Testis (tissue), 5 donors: ENCODE measurements at places on chromosomes 2 and 18. TPM values are rescaled to one million over a fixed set of nuclear protein-coding genes. Genes with fewer than 3 reads are reported as not detected.

The CDH2 gene
- 98.6 TPM for polyA plus RNA-seq

The PDCD1 gene
- 0.47 TPM for polyA plus RNA-seq

DNA sequence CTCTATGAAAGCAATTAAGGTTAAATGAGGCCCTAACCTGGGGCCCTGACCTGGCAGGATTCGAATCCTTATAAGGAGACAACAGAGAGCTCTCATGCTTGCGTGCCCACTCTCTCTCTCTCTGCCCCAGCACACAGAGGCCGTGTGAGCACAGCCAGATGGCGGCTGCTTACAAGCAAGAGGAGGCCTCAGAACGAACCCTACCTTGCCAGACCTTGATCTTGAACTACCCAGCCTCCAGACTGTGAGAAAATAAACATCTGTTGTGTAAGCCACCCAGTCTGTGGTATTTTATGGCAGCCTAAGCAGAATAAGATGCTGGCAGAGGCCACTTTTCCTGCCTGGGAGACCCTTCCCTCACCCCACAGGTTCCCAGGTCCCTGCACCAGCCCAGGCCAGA, 5.2 kb upstream of the UBE2F start:
- no peak for DNase-seq

GRCh38 chr2:240947176-240947575, 41.0 kb downstream of the CROCC2 start:
- peak; percentile 6 for DNase-seq

GRCh38 chr2:190315273-190315672, 4.4 kb downstream of the HIBCH start:
- no peak for DNase-seq

- DNase-seq = peak; percentile 63
These were observed 12.3 kb upstream of the PTMA start for GRCh38 chr2:231696004-231696367.

The CABLES1 gene
- polyA plus RNA-seq = 6.2 TPM

- no peak for DNase-seq
These were observed 174.8 kb upstream of the COPS8 start for GRCh38 chr2:236910781-236911495.

The GCG gene
- not detected for polyA plus RNA-seq

GRCh38 chr2:206379886-206380285, 63.4 kb upstream of the ADAM23 start:
- DNase-seq = no peak

DNA sequence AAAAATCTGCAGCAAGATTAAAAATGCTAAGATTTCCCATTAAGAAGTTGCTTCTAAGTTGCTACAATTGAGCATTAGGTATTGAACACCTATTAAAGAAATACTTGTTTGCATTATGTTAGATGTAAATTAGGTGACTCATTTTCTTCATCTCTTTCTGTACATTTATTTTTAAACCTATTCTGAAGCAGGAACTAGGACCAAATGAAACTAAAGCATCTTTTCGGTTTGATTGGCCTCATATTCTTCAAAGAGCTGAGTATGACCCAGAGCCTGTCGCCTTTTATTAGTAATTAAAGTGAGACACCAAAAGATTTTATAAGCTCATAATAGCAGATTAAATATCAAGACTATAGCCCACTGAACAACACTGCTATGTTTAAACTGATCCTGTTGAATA, 83.4 kb upstream of the ZEB2 start:
- no peak for DNase-seq

- no peak for DNase-seq
These were observed 51.8 kb downstream of the TTC21B start for GRCh38 chr2:165901620-165902298.

DNA sequence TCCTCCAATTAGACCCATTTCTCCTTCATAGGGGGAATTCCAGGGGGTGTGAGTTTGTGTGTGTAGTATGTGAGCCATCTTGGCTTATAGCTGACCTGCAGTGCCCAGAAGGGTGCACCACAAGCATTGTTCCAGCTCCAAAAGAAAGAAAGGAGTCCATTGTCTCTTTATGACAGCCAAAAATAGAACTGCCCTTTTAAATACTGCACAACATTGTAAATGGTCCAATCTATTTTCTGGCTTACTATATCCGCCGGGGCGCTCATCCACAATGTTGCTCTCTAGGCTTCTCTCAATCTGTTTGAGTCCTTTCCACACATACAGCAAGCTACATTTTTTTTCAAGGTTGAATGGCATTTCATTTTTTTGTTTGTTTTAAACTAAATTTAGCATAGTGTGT, 517.5 kb downstream of the STK39 start:
- DNase-seq = no peak

The CPSF3 gene
- 112 TPM for polyA plus RNA-seq

DNA sequence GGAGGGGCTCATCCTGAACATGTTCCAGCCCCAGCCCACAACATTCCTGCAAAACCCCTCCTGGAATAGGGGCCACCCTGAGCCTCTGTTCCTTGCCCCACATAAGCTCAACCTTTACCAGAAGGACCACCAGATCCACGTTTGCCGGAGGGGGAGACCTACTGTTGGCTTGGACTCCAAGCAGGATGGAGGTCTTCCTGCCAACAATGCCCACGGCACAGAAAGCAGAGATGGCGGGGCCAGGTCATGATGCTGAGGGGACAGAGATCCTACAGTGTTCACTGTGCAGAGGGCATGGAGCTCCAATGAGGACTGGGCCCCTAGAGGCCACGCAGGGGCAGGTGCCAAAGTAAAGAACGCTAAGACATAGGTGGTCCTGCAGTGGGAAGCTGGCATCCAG, 98.5 kb upstream of the RAB6C start:
- no peak for DNase-seq

GRCh38 chr2:8571792-8572499, 109.9 kb upstream of the ID2 start:
- no peak for DNase-seq

- no peak for DNase-seq
These were observed 135.0 kb upstream of the RIOK3 start for GRCh38 chr18:23317975-23318675.

DNA sequence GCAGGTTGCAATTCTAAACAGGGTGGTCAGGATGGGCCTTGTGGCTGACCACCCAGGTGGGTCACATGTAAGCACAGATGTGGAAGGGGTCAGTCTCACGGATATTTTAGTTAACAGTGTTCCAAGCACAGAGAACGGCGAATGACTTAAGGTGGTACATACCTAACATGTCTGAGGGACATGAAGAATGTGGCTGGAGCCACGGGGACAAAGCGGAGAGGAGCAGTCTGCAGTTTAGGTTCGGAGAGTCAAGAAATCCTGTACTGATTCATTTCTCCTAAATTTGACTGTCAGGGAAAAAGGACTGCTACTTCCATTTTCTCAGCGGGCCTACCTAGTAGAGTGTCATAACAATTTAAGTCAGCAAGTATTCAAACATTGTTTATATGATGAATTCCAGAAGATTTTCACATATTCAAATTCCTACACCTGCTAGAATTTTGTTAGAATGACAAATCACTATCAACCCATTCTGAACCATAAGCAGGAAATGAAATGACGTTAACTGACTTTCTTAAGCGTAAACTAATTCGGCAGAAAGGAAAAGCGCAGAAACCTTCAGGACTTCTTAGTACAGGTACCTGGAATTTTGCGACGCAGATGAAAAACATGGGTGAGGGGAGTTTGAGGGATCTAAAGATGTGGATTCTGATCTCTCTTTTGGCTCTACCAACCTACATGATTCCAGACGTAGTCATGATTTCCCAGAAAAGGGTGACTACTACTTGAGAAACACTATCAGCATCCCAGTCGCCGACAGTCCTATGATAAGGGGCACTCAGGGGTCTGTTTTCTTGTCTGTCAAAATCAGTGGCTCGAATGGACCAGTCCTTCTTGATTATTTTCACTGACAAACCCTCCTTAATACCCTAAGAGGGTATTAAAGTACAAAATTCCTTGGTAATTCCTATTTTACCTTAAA, 41.3 kb downstream of the PTPN2 start:
- no peak for DNase-seq

The EGR4 gene
- 4.6 TPM for polyA plus RNA-seq

DNA sequence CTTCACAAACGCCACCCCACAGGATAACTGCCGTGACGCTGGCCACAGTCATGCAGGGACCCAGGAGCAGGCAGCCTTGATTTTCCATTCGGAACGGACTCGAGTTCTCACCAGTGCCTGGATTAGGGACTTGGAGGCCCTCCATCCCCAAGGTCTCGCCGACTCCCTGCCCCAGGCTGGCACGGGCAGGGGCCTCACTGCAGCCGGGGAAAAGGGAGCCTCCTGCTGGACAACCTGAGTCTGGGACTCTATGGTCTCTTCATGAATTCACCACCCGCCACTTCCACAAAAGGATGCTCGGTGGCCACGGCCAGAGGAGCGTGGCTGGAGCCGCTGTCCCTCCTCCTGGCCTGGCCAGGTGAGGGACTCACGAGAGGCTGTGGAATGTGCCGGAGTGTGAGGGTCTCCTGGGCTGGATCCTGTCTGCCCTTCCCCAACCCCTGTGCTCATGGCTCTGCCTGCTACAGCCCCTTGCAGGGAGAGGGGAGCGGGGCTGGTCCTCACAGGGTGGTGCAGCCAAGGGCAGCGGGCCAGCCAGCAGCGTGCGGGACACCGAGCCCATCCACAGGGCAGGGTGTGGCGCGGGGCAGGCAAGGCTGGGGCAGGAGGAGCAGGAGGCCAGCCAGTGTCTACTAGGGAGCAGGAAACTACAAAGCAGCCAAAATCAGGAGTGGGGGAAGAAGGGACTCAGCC, 42.3 kb downstream of the AQP12A start:
- no peak for DNase-seq

GRCh38 chr2:27823569-27823968, 52.0 kb downstream of the MRPL33 start:
- no peak for DNase-seq

- no peak for DNase-seq
These were observed 208.1 kb upstream of the KLHL14 start for GRCh38 chr18:32980896-32981295.

DNA sequence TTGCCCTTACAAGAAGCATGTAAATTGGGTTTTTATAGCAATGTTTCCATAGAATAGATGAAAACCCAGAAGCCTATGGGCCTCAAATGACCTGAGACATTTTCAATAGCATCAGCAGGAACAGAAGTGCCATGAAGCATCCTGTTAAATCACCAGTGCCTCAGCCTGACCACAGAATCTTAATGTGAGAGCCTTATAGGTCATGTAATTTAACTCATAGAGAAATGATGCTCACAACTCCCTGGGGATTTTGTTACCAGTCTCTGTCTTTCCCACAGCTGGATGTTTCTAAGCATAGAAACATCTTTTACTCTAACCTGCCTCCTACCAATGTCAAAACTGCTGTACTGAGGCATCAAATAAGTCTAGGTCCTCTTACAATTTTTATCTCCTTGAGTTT, 295.8 kb upstream of the ACVR2A start:
- no peak for DNase-seq

- peak; percentile 17 for DNase-seq
These were observed 146.4 kb downstream of the FTCDNL1 start for GRCh38 chr2:199704358-199705238.

DNA sequence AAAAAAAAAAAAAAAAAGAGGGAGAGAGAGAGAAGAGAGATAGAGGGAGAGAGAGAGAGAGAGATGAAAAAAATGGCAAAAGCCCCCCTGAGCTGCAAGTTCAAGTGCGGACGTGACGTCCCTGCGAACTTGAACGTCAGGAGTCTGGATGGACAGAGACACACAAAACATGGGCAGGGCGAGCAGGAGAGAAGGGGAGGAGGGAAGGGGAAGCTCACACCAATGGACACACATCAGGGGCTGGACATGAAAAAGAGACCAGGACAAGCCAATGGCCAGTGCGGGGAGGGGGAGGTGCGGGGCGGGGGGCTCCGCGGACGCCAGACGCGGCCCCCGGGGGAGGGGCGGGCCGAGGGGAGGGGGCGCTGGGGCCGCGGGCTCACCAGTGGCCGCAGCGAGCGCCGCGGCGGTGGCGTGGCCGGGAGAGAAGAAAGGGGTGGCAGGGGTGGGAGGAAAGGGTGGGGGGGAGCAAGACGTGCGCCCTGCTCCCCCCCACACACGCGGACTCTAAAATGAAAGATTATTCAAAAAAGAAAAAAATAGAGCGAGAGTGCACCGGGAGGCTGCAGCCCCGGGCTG, at the start of gene BCL11A:
Gene BCL11A, minus strand, starts transcription at position 160 of the 579 bp plus-strand sequence. CDS start 384 bp downstream, outside the sequence.
- DNase-seq = peak; percentile 34

DNA sequence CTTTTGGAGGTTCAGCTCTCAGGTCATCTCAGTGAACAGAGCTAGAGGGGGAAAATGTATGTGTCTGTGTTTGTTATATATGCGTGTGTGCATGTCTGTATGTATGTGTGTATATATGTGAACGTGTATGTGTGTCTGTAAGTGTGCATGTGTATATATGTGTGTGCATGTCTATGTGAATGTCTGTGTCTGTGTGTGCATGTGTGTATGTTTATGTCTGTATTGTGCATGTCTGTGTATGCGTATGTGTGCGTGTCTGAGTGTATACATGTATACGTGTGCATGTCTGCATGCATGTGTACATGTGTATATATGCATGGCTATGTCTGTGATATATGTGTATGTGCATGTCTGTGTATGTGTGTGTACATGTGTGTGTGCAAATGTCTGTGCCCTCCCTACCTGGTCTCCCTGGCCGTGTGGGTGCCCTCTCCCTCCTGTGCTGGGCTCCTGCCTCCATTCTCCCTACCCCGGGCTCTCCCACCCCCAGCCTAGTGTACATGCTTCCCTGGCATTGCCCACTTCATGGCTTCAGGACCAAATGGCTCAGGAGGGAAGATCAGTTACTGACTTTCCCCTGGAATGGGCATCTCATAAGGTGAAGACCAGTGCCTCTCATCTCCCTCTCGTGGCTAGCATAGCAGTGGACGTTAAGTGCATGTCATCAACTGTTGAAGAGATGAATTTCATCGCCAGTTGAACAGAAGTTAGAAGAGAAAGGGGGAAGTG, 49.9 kb downstream of the TRAF3IP1 start:
- no peak for DNase-seq

The TGFA gene
- 5.1 TPM for polyA plus RNA-seq

The RAD51AP2 gene
- polyA plus RNA-seq = 2.7 TPM

DNA sequence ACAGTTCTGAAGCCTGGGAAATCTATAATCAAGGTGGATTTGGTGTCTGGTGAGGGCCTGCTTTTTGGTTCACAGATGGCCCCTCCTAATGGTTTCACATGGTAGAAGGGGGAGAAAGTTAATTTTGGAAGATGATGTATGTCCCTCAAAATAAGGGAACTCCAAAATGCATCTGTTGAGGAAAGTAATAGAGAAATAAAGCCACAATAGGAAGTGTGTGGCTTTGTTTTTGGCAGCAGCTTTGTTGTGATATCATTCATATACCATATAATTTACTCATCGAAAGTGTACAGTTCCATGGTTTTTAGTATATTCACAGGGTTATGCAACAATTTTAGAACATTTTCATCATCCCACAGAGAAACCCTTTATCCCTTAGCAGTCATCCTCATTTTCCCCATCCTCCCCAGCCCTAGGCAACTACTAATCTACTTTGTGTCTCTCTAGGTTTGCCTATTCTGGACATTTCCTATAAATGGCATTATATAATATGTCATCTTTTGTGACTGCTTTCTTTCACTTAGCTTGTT, 274.0 kb upstream of the FAM98A start:
- no peak for DNase-seq

DNA sequence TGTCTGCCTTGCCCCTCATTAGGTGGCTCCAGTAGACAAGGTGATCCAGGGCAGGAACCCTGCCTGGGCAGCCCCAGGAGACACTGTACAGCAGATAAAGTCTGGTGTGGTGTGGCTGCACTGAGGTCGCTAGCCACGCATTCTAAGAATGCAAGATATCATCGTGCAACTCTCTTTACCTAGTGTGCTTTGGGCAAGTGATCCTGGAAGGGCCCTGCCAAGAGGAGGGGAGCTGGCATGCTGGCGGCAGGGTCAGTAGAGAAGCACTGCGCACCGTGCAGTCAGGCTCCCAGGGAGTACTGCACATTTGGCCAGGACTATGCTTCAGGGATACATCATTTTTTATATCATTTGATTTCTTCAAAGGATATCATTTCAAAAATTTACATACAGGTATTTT, 195.3 kb upstream of the SMAD2 start:
- no peak for DNase-seq

GRCh38 chr2:73759904-73760303, 20.0 kb downstream of the DUSP11 start:
- no peak for DNase-seq
